ENCODE measurements at places on chromosomes 1 and 21.
A peak's percentile ranks its signal among the peaks of the same experiment; 100 is the strongest.

GRCh38 chr1:27607239-27607804 lies 3.4 kb upstream of the AHDC1 start:
- no peak for DNase-seq

GRCh38 chr1:68087184-68087583 lies 36.8 kb upstream of the DIRAS3 start:
- no peak for DNase-seq

- DNase-seq, result no peak
Observed at GRCh38 chr1:32180186-32181060, 948 bp downstream of the TXLNA start.

- no peak for DNase-seq
Observed at GRCh38 chr1:216804111-216804510, 80.9 kb upstream of the ESRRG start.

DNA sequence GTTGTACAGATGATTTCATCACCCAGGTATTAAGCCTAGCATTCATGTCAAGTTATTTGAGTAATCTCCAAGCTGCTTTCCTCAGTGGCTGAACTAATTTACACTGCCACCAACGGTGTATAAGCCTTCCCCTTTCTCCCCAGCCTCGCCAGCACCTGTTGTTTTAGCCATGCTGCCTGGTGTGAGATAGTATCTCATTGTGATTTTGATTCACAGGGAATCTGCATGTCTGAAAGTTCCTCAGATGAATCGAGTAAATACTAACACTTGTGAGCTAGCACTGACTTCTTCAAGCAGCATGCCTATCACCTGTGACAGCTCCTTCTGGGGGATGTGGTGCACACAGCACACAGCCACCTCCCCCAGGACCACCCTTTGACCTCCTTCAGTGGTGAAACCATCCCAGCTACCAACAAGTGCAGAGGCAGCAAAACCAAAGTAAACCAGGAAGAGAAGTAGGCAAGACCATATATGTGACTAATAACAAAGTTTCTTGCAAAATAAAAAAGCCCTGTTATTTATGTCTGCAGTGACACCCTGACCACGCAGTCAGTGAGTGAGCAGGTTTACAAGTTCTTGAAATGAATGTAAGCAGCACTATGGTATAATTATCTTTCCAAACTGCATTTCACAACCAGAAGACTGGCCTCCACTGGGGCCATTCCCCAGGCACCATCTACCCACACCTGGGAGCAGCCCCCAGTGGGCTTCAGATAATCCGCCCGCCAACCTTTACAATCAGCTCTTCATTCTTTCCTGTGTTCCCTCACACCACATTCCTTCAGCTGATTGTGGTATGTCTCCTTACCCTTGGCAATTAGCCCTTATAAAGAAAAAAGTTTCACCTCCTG lies 173.8 kb downstream of the ETS2 start:
- DNase-seq, result no peak

DNA sequence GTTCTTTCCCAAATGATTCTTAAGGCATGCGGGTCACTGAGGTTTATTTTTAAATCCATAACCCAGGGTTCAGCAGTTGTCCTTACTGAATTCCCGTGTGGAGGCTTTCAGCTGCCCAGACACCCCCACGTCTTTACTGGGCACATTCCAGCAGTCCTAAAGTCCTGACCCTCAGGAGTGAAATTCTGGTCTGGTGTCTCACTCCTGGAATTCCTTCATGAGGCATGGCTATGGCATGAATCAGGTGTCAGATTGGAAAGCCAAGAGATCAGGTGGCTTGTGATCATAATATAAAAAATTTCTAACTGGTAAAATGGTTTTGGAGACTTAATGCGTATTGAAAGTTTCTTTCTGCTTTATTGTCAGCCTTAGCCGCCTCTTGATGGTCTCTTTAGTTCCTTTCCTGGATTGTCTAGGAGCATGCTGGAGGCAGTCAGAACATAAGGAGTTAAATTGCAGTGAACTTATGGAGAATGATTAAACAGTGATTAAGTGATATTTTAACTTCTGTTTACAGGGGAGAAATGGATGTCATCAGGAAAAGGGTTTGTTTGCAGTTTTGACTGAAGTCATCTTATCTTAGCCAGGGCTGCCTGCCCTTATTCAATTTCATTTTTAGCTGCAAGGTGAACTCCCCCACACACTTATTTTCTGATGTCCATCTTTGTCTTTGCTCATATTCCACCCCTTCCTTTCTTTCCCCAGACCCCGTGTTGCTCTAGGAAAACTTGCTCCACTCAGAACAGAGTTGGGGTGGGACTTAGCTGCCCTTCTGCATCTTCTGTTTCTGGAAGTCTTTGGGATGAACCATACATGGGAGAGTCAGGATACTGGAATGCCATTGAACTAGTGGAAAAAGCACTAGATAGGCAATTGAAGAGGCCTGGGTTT lies 25.7 kb upstream of the MACF1 start:
- DNase-seq, result peak; percentile 27

DNA sequence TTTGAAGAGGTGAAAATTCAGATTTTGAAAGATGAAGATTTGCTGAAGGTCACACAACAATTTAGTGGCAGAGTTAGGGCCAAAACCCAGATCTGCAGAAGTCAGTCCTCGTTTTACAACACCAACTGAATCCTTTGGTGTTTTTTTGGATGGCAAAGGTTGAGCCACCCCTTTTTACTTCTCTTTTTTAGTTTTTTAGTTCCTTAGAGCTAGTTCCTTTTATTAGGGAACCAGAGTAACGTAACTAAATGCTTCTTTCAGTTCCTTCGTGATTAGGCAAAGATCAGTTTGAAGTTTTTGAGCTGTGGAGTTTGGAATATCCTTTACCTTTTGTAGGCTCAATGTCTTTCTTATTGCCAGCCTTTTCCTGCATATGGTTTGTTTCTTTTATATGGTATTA lies 67.9 kb upstream of the ARID1A start:
- no peak for DNase-seq

DNA sequence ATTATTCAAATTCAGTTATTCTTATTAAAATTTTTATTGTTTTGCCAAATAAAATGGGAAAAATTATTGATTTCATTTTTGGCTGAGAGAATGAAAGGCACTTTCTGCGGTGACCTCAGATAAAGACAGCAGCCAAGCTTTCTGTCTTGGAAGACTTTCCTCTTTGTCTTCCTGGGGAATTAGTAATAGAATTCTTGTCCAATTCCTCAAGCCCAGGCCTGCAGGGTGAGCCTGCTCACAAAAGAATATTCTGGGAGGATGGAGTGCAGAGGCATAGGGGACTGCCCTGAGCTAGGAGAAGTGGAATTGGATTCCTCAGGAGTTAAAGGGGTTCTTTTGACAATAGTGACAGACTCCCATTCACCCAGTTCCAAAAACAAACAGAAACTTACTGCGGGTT lies 614.5 kb upstream of the ADGRL2 start:
- no peak for DNase-seq

DNA sequence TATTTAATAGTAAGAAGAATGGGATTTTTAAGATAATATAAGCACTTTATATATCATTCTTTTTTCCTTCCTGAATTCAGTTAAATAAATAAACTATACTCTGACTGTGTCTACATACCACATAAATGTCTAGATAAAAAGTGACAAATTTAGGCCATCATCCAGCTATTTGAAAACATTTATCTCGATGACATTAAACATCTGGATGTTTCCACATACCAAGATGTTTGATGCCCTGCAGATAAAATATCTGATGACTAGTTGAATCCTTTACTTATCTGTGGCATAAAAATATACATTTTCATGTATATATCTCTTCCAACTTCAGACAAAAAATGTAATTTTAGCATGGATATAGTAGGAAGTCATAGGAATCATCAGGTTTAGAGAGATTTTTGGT lies 348.3 kb downstream of the DPYD start:
- DNase-seq, result no peak

GRCh38 chr1:203861379-203862184 lies at the start of gene SNRPE:
Gene SNRPE, plus strand, starts transcription at chr1:203861599. Its CDS starts 61 bp downstream, at chr1:203861660.
- peak; percentile 88 for DNase-seq

DNA sequence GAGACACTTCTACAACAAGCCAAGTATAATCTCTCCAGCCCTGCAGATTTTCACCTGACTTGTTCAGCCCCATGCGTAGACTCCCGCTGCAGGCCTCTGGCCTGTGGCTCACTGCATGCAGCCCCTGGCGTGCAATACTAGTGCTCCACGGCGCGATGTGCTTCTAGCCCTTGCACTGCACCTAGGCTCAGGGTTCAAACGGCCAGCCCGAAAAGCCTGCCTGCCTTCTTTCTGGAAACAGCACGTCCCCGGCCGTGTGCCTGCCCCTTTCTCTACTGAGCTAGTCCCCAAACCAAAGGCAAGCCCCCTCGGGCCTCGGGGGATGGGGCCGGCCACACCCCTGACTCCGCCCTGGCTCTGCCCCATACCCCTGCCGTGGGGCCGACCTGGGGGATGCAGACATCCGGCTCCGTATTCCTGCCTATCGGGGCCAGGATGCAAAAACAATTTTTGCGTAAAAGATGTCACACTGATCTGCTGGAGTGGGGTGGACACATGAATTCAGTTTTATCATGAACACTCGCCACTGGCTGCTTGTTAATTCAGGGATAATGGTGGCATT lies 26.3 kb upstream of the TRAPPC10 start:
- DNase-seq, result no peak

Data from BJ (cell line).